ENCODE measurements at places on chromosomes 12 and 14.

GRCh38 chr14:54712465-54713200, 145.7 kb downstream of the SAMD4A start:
- no peak for DNase-seq

- no peak for DNase-seq
These were observed 5.8 kb upstream of the SLC48A1 start for GRCh38 chr12:47767216-47767724.

- DNase-seq: no peak
These were observed 4.8 kb downstream of the NEUROD4 start for GRCh38 chr12:55024575-55024974.

GRCh38 chr14:87260460-87260859, 732.5 kb downstream of the GALC start:
- DNase-seq: no peak

GRCh38 chr12:118778077-118778476, 203.3 kb upstream of the SRRM4 start:
- DNase-seq: no peak

DNA sequence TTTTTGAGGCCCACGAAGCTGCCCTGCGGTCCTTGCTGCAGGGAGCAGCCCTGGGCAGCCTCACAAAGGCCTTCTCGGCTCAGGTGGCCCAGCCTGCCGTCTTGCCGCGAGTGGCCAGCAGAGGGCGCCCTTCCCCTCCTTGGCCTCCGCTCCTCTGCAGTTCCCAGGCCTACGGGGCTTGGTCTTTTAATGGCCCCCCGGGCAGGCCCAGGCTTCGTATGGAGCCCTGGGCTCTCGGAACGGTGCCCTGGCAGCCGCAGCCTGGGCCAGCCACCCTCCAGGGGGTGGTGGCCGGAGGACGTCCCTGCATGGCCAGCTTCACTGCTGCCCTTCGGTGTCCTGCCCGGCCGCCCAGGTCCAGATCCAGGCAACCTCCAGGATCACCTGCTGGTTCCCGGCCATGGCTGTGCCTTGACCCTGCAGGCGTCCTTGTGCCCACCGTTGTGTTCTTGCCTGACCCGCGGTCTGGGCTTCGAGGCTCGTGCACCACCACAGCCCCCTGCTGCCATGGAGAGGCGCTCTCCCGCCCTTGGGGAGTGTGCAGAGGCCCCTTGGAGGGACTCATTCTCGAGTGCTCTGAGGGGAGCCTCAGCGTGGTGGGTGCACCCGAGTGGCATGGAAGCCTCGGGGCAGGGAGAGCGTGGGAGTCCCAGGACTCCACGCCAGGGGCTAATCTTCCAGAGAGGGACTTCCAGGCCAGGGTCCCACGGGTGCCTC, 9.4 kb downstream of the ASPG start:
- DNase-seq: no peak

GRCh38 chr14:28773176-28773575, 6.6 kb downstream of the FOXG1 start:
- DNase-seq: no peak

DNA sequence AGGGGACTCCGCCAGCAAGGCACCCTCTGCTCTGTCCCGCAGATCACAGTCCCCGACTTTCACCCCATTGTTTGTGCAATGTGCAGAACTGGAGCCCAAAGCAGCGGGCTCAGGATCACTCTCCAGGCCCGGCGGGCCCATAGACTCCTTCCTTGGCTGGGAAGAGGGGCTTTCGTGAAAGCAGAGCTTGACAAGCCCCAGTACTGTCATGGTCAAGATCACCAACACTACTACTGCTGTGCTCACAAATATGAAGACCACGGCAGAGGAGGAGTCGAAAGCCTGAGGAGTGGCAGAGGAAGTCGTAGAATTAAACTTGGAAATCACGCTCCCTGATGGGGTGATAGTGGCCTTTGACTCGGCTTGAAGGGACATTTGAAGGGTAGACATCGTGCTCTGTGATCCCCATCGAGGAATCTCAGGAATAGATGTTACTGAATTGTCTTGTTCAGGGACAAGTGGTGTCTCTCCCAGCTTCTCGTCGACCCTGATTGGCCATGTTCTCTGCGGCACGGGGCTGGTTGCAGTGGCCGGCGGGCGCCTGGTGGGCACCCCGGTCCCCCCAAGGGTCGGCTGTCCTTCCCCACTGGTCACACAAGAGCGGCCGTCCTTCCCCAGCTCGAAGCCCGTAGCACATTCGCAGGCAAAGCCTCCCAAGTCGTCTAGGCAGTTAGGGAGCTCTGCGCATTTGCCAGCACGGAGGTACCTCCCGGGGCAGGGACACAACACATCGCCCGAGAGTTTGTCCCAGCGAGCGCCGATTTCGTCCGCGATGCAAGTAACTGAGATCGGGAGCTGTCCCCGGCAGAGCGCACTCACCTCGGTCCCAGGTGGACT, 1.1 kb downstream of the CLEC14A start:
- DNase-seq: no peak

DNA sequence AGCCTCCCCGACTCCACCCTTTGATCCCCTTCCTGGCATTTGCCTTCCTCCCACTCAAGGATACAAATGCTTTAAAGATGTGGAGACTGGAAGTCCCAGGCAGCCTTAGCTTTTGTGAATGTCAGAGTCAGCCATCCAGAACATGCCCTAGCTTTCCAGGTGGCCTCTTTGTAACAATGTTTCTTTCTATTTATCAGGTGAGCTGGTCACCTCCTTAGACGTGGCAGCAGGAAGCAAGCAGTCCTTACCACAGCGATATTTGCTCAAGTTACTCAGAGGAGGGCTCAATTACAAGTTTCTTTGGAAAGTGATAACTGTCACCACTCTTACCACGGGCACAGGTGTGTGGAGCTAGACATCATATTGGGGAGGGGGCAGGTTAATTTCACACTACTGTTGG, 4.9 kb downstream of the GALNT6 start:
- no peak for DNase-seq

- DNase-seq: no peak
These were observed 186.9 kb downstream of the DIO2 start for GRCh38 chr14:80024417-80024816.

GRCh38 chr14:69980457-69981425, 101.5 kb downstream of the SMOC1 start:
- no peak for DNase-seq

GRCh38 chr14:32068708-32069107, 8.4 kb upstream of the ARHGAP5 start:
- DNase-seq: no peak

GRCh38 chr12:78143717-78144116, 313.0 kb downstream of the NAV3 start:
- no peak for DNase-seq

DNA sequence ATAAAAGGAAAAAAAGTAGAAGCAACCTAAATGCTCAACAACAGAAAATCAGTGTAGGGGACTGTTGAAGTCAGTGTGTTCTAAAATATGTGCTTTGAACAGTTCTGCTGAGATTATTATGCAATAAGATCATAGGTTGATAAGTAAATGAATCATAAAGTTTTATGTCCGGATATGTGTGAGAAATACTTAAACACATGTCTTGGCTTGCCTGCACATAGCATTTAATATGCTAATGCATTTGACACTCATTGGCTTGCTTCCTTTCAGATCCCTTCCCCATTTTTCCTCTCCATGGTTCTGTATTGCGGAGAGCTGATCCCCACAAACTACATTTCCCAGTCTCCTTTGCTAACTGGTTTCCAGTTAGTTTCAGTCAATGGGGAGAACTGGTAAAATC, 573.8 kb upstream of the TBX3 start:
- no peak for DNase-seq

- DNase-seq: no peak
These were observed 179.0 kb upstream of the IGF1 start for GRCh38 chr12:102659200-102659911.

- DNase-seq: no peak
These were observed 56.6 kb downstream of the CALM1 start for GRCh38 chr14:90453401-90453951.

DNA sequence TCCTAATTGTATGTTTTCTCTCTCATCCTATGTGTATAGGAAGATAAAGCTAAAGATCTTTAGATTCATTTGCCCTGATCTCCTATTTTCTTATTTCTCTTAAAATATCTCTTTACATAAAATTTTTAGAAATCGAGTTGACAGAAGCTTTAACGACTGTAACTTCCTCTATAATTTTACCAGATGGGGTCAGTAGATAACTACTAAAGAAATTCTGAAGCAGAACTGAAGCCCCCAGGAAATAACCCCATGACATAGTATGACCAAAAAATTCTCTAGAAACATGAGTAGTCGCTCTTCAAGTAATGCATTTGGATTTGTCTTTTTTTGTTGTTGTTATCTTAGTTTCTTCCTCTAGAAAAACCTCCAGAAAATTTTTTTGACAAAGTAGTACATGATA, 288.0 kb downstream of the ERC1 start:
- no peak for DNase-seq

GRCh38 chr14:64753999-64754398, 49.8 kb downstream of the PLEKHG3 start:
- DNase-seq: no peak

DNA sequence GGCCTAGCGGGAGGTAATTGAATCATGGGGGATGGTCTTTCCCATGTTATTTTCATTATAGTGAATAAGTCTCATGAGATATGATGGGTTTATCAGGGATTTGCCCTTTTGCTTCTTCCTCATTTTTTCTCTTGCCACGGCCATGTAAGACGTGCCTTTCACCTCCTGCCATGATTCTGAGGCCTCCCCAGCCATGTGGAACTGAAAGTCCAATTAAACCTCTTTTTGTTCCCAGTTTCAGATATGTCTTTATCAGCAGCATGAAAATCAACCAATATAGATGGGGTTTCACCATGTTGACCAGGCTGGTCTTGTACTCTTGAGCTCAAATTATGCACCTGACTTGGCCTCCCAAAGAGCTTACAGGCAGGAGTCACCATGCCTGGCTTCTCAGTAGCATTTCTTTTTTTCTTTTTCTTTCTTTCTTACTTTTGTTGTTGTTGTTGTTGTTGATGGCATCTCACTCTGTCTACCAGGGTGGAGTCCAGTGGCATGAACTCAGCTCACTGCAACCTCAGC, 33.2 kb downstream of the TSPAN19 start:
- no peak for DNase-seq

- no peak for DNase-seq
These were observed 115.0 kb upstream of the PPFIA2 start for GRCh38 chr12:81874166-81874565.

DNA sequence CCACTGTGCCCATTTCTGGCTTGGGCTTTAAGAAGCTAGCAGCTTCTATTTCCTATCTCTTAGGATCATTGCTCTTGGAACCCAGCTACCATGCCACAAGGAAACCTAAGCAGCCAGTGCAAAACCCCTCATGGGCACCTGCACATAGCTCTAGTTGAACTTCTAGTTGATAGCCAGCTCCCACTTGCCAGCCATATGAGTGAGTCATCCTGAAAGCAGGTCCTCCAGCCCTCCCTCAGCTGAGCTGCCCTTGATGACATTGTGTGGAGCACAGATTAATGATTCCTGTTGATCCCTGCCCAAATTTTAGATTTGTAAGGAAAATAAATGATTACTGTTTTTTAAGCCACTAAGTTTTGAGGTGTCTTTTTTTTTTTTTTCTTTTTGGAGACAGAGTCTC, 234.2 kb upstream of the FBXO33 start:
- DNase-seq: no peak

GRCh38 chr12:88546853-88547252, 33.4 kb downstream of the KITLG start:
- DNase-seq: no peak

- DNase-seq: no peak
These were observed 50.0 kb upstream of the STON2 start for GRCh38 chr14:81450100-81450531.

GRCh38 chr14:35515916-35516315, 18.0 kb upstream of the INSM2 start:
- no peak for DNase-seq

- DNase-seq: no peak
These were observed 15.0 kb downstream of the CCDC85C start for GRCh38 chr14:99589031-99589441.

DNA sequence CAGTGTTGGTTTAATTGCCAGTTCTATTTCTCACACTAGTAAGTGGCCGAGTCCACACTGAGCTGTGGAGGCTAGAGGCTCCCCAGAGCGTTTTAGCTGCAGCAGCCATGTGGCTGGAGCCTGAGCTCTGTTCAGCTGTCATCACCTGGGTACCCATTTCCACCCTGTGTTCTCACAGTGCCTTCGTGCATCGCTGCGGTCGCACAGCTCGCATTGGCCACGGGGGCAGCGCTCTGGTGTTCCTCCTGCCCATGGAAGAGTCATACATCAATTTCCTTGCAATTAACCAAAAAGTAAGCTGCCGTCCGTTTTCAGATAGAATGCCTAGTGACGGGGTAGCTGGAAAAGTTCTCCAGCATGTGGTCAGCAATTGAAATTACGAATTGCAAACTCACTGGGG, 15.7 kb downstream of the DDX55 start:
- DNase-seq: no peak

GRCh38 chr14:67447033-67447381, 35.0 kb upstream of the PLEK2 start:
- no peak for DNase-seq

GRCh38 chr12:113170926-113171325, 14.4 kb downstream of the DDX54 start:
- DNase-seq: no peak

DNA sequence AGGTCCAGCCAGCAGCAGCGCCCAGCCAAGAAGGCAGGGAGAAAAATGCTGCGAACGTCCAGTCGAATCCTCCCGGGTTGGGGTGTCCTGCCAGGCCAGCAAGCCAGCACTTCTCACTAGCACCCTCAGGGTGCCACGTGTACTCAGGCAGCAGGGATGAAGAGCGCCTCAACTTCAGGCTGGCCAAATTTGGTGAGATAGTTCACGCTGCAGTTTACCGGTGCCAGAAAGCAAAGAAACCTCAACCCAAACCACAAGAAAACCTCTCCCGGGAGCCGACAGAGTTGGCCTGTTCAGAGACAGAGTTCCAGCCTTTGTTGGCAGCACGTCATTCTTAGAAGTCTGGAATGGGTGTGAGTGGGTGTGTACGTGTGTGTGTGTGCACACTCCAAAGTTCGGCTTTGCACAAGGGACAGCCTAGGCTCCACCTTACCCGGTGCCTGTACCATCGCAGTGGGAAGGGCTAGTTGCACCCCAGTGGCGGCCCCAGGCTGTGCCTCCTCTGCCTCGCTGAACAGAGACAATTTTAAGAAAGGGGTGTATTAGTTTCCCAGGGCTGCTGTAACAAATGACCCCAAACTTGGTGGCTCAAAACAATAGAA, 42.1 kb downstream of the ELK3 start:
- no peak for DNase-seq

GRCh38 chr14:53888535-53889386, 67.9 kb downstream of the BMP4 start:
- no peak for DNase-seq
